Suprapubic skin (tissue), 4 donors: ENCODE measurements at places on chromosomes 5 and 9.

DNA sequence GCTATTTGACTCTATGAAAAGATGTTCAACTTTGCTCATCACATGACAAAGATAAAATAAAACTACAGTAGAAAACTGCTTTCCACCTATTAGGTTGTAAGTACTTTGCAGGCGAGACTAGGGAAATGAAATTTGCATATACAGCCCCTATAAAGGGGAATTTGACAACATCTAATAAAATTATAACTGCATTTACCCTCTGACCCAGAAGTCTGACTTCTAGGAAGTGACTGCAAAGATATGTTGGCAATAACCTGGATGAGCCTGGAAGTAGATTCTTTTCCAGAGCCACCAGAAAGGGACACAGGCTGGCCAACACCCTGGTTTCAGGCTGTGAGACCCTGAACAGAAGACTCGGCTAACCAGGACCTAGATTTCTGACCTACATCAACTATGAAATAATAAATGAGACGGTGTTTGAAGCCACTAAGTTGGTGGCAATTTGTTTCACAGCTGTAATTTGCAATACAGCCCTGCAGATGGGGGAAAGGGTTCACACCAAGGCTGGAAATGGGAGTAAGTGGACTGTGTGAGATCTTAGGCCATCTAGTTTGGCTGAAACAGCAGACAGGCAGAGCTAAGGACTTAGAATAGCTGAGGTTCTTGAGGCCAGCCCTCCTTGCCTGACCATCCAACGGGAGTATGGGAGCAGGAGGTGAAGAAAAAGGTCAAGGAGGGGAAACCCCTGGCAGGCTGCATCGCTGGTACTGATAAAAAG is 106.6 kb downstream of the SIL1 start:
- no peak for DNase-seq

DNA sequence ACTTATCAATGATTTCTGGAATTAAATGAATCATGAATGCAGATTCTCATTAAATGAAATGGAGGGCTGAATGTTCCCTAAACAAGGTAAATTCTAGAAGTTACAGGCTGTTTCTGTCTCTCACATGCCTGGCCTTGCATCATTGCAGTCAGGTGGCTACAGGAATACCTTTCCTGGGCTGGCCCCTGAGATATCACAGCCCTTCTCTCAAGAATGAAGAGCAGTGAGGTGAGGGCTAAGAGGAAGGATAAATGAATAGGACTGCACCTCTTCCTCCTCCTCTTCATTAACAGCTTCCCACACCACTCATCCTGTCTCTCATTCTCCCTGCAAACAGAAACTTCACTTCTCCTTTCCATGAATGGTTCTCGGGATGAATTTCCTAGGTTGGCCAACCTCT is 22.5 kb downstream of the ARHGEF28 start:
- DNase-seq: no peak

DNA sequence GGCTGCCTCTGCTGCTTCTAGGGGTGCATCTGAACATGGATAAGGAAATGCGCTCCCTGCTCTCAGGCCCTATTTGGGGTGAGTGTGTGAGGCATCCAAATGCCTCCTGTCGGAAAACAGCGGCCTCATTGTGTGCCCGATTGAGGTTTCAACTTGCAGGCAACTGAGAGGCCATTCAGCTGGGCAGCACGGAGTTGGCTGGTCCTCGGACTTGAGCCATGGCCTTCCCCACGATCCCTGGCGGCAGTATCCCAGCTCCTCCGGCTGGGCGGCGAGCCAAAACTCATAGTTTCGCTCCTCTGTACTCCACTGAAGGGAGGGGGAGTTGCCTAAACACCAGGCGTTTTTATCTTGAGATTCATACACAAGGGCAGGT is 597.3 kb upstream of the SGCD start:
- DNase-seq: no peak

GRCh38 chr5:66741394-66741793 is 145.2 kb downstream of the MAST4 start:
- DNase-seq: no peak
